ENCODE measurements at places on chromosomes 13 and 19.

DNA sequence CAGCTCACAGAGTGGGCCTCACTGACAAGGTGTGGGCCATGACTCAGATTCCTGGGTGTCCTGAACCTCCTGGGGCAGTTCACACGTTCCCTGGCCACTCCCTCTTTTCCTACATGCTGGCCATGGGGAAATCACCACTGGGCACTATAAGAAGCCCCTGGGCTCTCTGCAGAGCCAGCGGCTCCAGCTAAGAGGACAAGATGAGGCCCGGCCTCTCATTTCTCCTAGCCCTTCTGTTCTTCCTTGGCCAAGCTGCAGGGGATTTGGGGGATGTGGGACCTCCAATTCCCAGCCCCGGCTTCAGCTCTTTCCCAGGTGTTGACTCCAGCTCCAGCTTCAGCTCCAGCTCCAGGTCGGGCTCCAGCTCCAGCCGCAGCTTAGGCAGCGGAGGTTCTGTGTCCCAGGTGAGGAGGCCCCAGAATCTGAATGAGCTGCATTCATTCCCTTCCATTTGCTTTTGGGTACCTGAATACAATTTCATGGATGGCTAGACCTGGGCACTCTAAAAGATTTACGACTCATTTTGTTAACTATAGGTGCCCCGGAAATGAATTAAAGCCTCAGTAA lies at the start of gene OLFM4:
TSS of gene OLFM4 (plus strand) at position 177 of the 567 bp plus-strand sequence. CDS start at position 201, 24 bp downstream.
- no peak for DNase-seq

GRCh38 chr19:10420444-10421239 lies at the start of gene PDE4A:
PDE4A (plus strand) TSS chr19:10420538; CDS start chr19:10420765, 227 bp downstream.
- DNase-seq = no peak

GRCh38 chr19:57308514-57308913 lies 11.8 kb upstream of the ZNF543 start:
- DNase-seq = no peak

- no peak for DNase-seq
Observed at GRCh38 chr13:113670541-113670940, 3.5 kb downstream of the GRK1 start.

DNA sequence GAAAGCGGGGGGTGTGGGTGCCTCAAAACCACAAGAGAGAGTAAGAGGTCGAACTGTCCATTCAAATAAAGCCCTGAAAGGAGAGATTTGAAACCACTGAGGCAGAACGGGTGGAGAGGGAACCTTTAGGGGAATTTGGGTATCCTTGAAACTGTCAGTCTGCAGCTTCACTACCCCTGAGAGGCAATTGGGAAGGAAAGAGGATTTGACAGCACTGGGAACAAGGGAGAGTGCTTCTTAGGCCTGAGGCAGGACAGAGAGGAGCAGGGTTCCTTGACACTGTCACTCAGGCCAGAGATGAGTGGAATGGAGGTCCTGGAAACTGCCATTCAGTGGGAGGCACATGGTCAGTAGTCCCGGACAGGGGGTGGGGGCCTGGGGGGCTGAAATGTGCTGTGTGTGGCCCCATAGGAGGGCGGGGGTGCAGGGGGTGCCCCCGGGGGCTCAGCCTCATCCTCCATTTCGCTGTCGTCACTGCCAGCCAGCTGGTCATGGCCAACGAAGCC lies 5.0 kb downstream of the GFY start:
- DNase-seq = no peak

GRCh38 chr13:49214917-49215376 lies 5.2 kb upstream of the MLNR start:
- no peak for DNase-seq

DNA sequence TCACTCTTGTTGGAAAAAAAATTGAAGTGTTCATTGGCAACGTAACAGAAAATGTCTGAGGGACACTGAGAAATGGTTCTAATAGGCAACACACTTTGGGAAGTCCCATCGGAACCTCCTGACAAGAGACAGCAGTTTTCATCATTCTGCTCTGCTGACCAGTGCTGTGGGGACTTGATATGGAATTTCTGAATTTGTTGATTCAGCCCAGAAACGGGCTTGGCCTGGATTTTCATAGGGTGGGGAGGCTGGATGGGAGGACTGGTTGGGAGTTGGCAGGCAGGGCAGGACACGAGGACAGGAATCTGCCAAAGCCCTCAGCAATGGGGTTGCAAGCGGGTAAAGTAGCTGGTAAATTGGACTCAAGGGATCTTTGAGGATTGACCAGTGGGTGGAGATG lies 96.5 kb downstream of the DCT start:
- no peak for DNase-seq

DNA sequence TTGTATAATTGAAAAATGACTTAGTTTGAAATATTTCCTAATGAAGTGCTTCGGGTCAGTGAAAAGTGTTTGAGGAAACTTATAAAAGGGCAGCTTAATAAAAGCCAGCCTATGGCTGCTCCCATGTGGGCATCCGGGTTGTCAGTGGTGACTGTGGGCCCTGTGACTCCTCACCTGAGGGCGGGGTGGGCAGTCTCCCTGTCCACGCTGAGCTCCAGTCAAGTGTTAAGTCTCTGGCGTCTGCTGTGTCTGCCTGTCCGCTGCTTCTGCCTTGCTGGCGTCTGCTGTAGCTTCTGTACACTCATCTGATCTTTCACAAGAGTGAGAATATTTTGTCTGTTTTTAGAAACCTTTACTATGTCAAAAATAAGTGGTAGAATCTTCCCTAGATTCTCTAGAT lies 7.1 kb downstream of the LAMP1 start:
- DNase-seq = no peak

- DNase-seq = no peak
Observed at GRCh38 chr13:25242956-25243355, 44.3 kb downstream of the MTMR6 start.

GRCh38 chr13:97544031-97544765 lies 110.2 kb downstream of the RAP2A start:
- no peak for DNase-seq

GRCh38 chr13:111322916-111323331 lies 2.5 kb downstream of the TEX29 start:
- no peak for DNase-seq

- no peak for DNase-seq
Observed at GRCh38 chr19:34881982-34882381, 44.7 kb upstream of the ZNF30 start.

GRCh38 chr13:79282976-79283375 lies 123.1 kb downstream of the RBM26 start:
- no peak for DNase-seq

DNA sequence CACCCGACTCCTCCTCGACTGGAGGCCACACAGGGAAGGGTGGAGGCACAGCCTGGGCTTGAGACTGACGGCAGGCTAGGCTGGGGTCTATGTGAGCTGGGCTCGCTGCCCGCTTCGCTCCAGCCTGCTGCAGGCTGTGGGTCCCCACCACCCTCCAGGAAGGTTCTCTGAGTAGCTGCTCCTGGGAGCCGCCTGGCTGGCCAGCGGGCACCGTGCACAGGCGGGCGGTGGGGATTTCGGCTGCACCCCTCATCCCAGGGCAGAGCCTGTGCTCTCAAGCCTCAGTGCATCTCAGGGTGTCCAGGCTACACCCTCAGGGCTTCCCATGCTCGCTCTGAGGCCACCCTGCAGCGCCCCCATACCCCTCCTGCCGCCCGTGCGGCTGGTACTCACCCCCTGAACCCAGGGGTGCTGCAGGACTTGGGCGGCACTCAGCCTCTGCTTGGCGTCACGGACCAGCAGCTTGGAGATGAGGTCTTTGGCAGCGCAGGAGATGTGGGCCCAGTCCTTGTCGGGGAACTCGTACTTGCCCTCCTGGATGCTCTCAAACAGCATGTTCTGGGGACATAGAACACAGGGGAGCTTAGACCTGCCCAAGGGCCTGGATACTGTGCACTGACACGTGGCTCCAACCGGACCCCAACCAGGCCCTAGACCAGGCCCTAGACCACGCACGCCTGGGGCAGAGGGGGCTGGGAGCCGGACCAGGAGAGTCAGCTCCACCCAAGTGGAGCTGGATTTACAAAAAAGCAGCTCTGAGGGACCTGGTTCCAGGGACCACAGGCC lies 10.2 kb downstream of the MKNK2 start:
- no peak for DNase-seq

GRCh38 chr19:6017576-6017975 lies 39.6 kb upstream of the RANBP3 start:
- DNase-seq = no peak

DNA sequence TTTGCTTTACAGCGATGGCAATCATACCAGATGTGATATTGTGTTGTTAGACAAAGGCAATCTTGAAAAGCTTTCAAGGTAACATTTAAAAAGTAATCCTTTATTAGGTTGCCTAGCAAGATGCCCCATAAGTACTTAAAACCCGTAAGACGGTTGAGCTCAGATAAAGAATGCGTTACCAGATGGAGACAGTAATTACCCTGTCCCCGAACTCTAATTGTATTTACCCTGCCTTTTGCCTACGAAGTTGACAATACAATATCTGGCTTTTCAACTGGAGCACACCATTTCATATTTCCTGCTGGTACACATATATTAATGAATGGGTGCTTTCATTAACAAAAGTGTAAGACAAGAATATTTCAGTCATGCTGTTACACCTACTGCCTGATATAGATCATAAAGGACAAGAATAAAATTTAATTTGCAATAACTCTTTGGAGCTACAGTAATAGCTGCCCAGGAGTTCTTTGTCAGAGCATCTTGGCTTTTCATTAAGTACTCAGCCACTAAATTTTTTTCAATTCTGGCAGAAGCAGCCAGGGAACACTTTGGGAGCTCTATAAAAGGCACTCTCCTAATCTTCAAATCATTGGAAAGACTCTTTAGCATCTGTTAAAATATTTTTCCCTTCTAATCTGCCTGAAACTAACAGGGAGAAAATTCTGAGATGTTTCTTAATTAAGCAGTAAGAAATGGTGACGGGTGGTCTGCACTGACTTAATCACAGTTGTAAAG lies 63.8 kb downstream of the DCT start:
- DNase-seq = peak; percentile 96

- DNase-seq = no peak
Observed at GRCh38 chr13:25762795-25763377, 288.9 kb downstream of the SHISA2 start.

GRCh38 chr13:75395066-75395465 lies 86.9 kb downstream of the TBC1D4 start:
- DNase-seq = no peak

- no peak for DNase-seq
Observed at GRCh38 chr13:38902551-38902950, 88.1 kb downstream of the STOML3 start.

DNA sequence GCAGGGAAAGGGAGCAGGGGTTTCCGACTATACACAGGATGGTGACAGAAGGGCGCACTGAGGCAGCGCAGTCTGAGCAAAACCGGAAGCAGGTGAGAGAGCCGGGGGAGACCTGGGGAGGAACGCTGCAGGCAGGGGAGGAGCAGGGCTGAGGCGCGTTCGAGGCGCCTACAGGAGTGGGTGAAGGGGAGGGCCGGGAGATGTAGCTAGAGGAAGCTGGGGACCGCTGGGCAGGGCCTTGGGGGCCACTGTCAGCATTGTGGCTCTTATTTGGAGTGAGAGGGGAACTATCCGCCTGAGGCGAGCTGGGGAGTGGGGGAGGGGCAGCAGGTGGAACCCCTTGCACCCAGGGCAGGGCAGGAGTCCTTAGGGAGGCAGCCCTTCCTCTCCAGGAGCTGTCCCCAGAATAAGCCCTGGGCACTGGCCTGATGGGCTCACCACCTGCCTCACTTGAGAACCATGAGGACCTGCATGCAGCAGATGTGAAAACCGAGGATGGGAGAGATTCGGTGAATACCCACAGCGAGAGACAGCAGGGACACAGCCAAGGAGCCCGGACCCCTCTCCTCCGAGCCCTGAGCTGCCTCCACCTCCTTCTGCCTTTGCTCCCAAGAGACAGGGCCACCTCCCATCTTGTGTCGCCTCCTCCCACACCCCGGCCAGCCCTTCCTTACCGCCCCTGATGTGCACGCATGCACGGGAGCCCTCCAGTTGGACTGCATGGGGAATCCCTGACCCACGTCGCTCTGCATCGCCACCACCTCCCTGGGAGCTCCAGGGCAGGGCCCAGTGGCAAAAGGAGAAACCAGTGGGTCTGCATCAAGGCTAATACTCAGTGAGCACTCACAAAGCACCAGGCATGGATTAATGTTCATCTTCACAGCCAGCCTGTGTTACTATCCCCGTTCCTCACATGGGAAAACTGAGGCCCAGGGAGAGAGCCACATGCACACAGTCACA lies 10.3 kb downstream of the AKT2 start:
- no peak for DNase-seq

DNA sequence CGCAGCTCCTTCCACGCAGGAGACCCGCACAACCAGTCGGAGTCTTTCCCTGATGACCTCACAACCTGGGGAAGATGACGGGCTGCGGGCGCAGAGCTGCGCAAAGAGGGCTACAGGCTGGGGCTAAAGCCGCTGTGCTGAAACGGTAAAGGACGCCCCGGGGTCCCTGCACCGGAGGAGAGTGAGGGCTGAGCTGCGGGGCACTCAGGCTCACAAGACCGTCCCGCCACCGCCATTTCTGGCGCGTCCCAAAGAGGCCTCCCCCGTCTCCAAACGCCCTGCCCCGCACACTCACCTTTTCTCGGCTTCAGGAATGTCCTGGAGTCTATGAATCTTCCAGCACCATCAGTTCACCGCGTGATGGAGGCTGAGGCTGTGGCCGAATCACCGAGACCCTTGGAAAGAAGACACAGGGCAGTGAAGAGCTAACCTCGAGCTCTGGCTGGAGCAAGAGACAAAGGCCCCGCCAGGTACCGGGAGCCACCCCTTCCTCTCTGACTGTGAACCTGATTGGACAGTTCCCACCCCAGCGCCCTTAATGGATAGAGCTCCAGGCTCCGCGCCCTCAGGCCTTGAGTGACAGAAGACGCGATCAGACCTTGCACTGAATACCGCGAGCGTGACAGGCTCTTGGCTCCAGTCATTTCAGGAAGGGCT lies 41.8 kb upstream of the ZNF429 start:
- peak; percentile 78 for DNase-seq

GRCh38 chr13:44435919-44436510 lies 62.4 kb downstream of the SERP2 start:
- no peak for DNase-seq

- DNase-seq = no peak
Observed at GRCh38 chr19:40006273-40006691, 9.4 kb downstream of the ZNF546 start.

DNA sequence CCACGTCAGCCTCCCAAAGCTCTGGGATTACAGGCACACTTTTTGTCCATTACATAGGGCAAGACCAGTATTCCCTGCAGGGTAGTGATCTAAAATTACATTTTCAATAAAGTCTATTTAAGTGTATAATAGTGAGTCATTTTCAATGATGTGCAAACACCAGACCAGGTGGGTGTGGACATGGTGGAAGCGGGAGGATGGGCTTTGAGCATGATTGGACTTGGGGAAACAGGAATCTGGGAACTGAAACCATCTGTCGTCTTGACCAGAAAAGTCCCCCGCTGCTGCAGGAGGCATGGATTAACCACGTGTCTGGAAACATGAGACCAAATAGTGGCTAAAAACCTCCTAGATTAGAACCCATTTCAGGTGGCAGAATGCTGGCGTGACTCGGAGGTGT lies 4.9 kb downstream of the FXYD3 start:
- no peak for DNase-seq

Measured in NCI-H1092 treated with DMSO at 0.1 percent for 48 hours (cell line).